ENCODE measurements at places on chromosomes 5 and 9.

- no peak for DNase-seq
Measured at GRCh38 chr5:79423296-79423695, 90.6 kb downstream of the HOMER1 start.

GRCh38 chr9:23571414-23572104, 254.5 kb downstream of the ELAVL2 start:
- no peak for DNase-seq

- no peak for DNase-seq
Measured at GRCh38 chr5:139755892-139756671, 39.5 kb upstream of the PSD2 start.

- no peak for DNase-seq
Measured at GRCh38 chr5:13910637-13911288, 33.7 kb downstream of the DNAH5 start.

GRCh38 chr5:44312374-44312773, 76.8 kb downstream of the FGF10 start:
- DNase-seq: no peak

- no peak for DNase-seq
Measured at GRCh38 chr5:126647071-126647470, 46.3 kb downstream of the PHAX start.

DNA sequence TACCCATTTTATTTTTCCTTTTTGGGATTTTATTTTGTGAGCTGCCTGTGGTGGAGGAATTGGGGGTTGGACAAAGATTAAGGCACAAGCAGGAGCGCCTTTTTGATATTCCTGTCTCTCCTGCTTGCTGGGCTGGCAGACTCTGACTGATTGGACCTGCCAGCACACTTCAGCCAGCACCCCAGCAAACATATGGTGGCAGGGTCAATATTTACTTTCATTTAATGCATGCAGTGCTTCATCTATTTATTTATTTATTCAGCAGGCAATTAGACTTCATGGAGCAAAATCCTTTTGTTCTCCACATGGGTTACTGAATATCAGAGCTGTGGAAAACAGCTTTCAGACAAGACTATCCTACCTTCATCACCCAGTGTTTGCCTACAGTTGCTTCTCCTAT, 48.4 kb upstream of the EPB41L4A start:
- no peak for DNase-seq

GRCh38 chr5:124922255-124922975, 176.0 kb upstream of the ZNF608 start:
- DNase-seq: no peak

GRCh38 chr9:87530716-87531115, 33.0 kb downstream of the DAPK1 start:
- no peak for DNase-seq

DNA sequence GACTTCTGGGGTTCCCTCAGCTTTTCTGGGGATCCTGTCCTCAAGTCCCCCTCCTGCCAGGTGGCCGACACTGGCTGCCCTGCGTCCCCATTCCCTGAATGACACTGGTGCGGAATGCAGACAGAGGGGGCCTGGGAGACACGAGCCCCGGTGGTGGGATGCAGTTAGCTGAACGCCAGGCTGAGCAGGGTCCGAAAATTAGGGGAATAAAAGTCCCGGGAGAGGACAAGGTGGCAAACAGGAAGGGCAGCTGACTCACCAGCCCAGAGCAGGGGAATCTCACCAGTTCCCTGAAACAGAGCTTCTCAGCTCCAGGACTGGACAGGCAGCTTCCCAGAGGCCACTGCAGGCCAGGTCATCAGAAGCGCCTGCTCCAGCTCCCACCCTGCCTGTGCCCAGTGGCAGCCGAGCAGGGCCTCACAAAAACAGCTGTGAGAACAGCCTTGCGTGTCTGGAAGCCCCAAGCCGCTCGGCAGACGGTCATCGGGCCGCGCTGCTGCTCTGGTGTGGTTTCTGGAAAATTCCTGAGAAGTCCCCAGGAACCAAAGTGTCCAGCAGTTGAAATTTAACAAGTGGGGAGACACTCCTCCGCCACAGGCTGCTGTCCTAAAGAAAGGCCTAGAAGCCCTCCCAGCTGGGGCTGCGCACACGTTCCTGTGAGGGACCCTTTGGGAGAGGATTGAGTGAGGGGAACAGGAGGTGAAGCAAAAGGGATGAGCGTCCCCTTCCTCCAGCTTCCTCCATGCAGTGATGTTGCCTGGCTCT, 47.6 kb upstream of the EXOC3 start:
- no peak for DNase-seq

- DNase-seq: no peak
Measured at GRCh38 chr9:99485459-99485858, 263.4 kb downstream of the SEC61B start.

GRCh38 chr5:143222287-143223231, 180.9 kb downstream of the NR3C1 start:
- no peak for DNase-seq

- no peak for DNase-seq
Measured at GRCh38 chr9:74543145-74543544, 46.0 kb downstream of the RORB start.

GRCh38 chr5:179309751-179310320, 35.4 kb downstream of the ADAMTS2 start:
- DNase-seq: no peak

DNA sequence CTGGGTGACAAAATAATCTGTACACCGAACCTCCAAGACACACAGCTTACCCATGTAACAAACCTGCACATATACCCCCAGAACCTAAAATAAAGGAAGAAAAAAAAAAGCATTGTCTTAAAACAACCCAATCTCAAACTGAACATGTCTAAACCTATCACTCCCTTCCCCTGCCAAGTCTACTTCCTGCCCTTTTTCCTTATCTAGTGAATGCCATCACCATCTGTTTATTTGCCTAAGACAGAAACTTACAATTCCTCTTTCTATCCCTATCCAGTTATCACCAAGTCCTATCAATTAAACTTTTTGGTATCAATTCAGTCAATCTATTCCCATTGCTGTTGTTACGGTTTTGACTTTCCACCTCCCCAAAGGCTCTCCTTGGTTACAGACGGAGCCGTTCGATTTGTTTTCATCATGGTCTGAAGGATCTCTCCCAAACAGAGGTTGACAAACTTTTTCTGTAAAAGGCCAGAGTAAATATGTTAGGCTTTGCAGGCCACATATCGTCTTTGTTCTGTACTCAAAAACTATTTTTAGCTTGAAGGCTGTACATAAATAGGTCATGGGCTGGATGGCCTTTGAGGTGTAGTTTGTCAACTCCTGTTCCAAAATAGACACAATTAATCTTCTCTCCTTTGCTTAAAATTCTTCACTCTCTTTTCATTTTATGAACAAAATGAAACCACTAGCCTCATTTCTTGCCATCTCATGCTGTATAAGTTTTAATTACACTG, 12.1 kb downstream of the NOL8 start:
- DNase-seq: no peak

- no peak for DNase-seq
Measured at GRCh38 chr9:129178568-129179382, 714 bp upstream of the IER5L start.

DNA sequence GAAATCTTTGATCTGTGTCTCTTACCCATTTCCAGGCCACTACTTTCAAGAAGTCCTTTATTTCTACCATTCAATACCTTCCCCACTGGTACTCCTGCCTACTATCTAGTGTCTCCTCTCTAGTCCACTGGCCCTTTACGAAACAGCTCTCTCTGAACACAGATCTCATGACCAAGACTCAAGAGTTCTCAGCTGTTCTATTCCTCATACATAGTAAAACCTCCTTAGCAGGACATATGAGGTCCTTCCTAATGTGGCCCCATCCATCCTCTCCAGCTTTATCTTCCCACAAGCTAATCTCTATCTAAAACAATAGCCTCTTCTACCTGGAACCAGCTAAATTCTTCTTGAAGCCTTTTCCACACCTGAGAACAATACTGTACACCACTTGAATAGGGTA, 2.6 kb downstream of the TEX10 start:
- no peak for DNase-seq

DNA sequence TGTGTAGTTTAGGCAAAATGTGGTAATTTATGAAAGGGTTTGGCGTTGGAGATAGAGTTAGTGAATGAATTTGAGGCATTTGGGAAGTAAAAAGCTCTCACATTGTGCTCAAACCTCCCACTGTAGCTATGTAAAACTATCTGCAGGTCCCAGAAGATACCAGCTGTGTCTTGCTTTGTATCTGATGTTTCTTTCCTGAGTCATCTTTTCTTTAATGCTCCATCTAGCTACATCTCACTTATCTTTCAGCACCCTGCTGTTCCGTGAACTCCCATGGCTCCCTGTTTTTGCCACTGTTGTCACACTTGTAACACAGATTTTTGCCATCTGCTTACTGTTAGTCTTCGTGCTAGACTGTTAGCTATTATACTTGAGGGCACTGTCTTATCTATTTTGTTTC, 253.1 kb downstream of the NPR3 start:
- DNase-seq: no peak

DNA sequence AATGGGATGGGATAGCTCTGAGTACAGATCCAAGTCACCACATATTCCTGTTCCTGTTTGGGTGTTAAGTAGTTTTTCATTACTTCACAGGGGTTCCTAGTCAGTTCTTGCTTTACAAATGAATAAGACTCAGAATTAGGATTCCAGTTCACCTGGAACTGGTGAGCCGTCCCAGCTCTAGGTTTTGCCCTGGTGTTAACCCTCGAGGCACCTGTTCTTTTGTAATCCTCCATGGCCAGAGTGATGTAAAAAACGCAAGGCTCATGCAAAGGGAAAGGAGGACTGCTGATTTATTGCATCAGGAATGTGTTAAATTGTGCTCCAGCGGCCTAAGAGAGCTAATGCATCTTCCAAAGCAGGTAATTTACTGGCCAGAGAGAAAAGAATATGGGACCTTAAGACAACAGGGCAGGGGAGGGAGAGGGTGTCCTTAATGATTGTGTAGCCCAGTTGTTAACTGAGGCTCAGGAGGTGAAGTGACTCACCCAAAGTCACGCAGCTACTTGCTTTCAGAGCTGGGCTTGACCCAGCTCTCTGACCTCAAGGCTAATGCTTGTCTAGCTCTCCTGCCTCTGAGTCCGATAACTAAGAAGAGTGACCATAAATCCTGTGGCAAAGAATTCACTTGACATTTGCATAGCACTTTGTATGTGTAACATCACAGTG, 70.5 kb downstream of the DMRT2 start:
- DNase-seq: no peak

- no peak for DNase-seq
Measured at GRCh38 chr9:97794666-97795065, 58.4 kb upstream of the FOXE1 start.

GRCh38 chr5:161301586-161301985, 244.9 kb downstream of the GABRB2 start:
- DNase-seq: no peak

Data from T-helper 2 cell (primary cell).